ENCODE measurements at places on chromosomes 13 and 19.

- DNase-seq: no peak
Measured at GRCh38 chr13:38590230-38590629, 96.6 kb upstream of the FREM2 start.

DNA sequence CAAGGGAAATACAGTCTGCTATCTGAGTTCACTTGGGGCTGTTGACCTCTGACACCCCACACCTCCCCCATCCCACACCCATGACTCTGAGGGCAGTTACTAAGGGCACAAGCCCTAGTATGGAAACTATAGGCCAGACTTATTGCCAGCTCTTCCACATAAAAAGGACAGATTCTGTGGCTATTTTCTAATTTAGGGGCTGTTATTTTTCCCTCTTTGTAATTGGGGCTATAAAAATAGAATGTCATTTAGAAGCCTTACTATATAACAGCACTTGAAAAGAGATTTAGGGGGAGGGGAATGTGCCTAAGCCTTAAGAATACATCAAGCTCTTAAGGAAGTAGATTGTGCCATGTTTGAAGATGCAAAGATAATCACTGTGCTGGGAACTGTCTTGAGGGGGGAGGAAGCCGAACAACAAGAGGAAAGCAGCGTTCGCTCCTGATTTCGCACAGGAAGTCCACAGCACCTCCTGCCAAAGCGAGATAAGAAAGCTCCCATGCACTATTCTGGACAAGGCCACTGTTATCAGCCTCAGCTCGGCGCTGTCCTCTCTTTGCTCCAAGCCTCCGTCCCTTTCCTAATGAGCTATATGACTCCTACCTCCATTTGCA, 86.6 kb downstream of the FLT1 start:
- DNase-seq: no peak

DNA sequence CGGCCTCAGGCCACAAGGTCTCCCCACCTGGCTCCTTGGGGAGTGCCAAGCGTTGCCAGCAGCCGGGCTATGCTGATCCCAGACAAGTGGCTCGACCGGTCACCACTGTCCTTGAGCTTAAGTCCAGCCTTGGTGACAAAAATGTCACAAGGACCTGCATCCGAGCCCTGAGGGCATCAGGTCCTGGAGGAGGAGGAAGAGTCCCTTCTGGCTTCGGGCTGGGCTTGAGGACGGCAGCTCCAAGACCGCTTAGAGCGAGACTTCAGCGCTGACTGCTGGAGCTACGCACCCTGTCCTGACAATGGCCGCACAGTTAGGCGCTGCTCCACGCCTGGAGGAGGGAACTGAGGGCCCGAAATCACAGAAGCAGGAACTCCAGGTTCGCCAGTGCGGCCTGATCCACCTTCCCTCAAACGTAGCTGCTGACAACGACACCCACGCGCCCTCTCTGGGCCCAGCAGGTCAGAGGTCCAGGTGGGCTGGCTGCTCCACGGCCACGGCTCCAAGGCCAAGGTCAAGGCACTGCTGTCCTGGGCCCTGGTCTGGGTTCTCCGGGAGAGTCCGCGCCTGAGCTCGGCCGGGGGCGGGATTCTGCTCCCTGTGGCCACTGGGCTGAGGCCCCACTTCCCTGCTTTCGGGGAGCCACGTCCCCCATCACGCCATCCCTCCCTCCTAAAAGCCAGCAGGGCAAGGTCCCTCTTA, 7.0 kb downstream of the SBNO2 start:
- DNase-seq: no peak

GRCh38 chr19:56110515-56111448, 10.3 kb downstream of the ZNF787 start:
- DNase-seq: no peak

DNA sequence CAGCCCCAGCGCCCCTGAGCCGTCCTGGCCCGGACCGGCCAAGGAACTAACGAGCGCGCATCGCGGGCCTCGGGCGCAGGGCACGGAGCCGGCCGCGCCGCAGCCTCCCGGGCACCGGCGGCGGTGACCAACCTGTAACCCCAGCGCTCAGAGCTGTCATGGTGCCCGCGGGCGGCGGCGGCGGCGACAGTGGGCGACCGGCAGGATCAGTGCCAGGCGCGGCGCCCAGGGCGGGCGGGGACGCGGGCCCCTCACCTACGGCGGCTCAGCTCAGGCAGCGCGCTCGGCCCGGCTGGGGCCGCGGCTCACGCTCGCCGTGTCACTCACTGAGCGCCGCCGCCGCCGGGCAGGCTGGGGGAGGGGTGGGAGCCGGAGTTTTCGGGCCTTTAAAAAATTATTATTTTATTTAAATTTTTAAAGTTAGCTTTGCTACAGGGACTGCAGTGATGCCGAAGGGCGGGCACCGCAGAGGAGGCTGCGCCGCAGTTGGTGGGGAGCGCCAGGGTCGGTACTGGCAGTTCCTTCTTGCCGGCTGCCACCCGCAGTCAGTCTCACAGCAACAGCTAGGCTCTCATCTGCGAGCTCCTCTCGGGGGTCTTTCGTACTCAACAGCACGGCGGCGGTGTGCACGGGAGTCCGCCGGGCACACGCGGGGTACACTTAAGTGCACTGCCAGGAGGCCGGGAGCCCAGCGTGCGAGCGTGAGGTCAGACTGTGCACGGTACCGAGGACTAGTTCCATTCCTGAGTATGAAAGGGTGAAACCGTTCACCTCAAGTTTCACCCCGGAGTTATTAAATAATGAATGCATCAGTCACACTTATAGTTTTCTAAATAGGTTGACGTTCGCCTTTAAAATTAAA, at the start of gene NALCN:
Gene NALCN, minus strand, starts transcription at position 328 of the 862 bp plus-strand sequence. CDS start 17,382 bp downstream, outside the sequence.
- DNase-seq: no peak
